ENCODE measurements at places on chromosomes 4 and X. TPM values are rescaled to one million over a fixed set of nuclear protein-coding genes. Genes with fewer than 3 reads are reported as not detected.

The DRP2 gene
- total RNA-seq = 0.23 TPM

The RXFP1 gene
- 1.5 TPM for total RNA-seq

The MCF2 gene
- total RNA-seq = 0.05 TPM

- no peak for DNase-seq
Measured at GRCh38 chrX:111006116-111006515, 89.9 kb upstream of the PAK3 start.
